OCI-M1 (cell line): ENCODE measurements at places on chromosomes 7 and 10.
A peak's percentile ranks its signal among the peaks of the same experiment; 100 is the strongest.

GRCh38 chr10:94427166-94427565 lies 24.8 kb downstream of the TBC1D12 start:
- DNase-seq: peak; percentile 58

GRCh38 chr10:78429984-78430383 lies 396.3 kb downstream of the RPS24 start:
- DNase-seq: no peak

- no peak for DNase-seq
Measured at GRCh38 chr7:131957338-131958020, 401.1 kb upstream of the PODXL start.

GRCh38 chr10:100403734-100404133 lies 56.7 kb downstream of the SCD start:
- no peak for DNase-seq

GRCh38 chr7:143012409-143012808 lies 14.5 kb downstream of the OR9A2 start:
- no peak for DNase-seq

DNA sequence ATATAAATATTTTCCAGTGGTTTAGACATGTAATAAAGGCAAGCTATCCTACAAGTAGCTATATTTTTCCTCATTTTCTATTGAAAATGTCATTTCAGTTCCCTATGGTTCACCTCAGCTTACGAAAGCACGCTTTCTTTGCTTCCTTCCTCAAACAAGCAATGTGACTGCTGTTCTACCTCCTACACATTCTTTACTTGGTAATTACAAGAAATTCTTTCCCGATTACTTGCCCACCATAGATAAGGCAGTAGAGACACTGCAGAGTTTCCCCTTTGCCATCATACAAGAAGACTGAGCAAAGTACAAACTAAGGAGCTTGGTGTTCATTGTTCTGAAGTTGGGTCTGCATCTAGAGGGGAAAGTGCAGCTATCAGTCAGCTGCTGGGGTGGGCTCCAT lies 249.4 kb downstream of the CRPPA start:
- DNase-seq: peak; percentile 71

GRCh38 chr7:74173491-74173865 lies 678 bp upstream of the EIF4H start:
- DNase-seq: no peak

DNA sequence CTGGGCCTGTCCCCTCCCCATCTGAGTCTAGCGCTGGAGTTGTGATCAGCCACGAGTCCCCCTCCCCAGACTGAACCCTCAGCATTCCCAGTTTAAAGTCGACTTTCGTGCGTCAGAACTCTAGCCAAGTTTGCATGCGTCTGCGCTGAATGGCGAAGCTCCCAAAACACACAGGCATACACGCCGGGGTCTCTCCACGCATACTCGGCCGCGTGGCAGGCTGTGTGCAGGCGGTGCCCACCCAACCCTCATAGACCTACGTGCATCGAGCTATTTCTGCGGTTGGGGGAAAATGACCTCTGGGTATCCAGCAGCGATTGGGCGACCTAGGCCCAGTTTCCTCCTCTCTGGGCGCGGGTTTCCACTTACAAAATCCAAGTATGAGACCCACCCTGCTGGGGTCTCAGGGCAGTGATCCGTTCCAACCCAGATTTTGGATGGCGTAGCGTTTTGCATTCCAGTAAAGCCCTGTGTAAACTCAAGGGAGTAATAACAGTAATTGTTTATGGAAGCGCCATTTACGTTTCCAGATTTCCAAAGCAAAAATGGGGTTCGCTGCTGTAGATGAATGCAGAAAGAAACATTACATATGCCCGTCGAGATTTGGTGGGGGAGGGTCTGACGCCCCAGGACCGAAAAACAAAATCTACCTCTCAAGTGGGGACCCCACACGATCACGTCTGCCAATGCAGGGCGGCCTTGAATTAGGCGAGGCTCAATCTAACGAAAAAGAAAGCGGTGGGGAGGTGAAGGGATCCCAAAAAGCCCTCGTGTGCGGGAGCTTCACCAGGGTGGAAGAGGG lies 2.0 kb upstream of the HMX3 start:
- no peak for DNase-seq

DNA sequence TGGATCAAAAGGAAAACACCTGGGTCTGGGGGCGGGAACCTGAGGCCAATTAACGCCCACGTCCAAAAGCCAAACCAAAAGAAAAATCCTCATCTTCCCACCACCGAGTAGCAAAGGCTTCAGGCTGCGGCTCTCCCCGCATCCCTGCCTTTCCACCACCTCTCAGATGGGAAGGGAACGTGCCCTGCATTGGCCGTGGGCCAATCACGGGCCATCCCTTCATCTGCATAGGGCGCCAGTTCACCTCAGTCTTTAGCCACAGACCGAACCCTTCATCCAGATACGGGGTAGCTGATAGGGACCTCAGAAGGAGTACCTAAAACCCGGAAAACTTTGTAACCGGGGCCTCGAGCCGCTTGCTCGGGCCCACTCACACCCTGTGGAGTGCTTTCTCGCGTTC lies 626 bp downstream of the PRPF18 start:
- peak; percentile 50 for DNase-seq

DNA sequence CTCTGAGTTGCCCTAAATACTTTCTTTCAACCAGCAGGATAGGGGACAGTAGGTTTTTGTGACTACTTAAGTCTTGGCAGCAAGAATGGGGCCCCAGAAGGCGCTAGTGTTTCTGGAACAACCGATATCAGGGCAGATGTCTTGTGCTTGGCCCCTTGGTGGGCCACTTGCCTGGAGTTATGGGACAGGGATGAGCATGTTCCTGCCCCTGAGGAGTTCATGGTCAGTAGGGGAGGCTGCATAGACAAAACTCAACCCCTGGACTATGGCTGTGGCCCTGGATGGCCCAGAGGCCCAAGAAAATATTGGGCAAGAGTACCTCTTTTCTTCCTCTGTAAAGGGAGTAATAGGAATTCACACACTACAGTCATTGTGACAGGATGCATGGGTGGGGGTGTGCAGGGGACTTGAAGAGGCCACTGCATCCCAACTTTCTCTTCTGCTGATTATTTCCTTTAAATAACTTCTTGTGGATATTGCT lies 57.7 kb upstream of the IGFBP3 start:
- no peak for DNase-seq

GRCh38 chr7:66142334-66142733 lies 27.7 kb downstream of the CRCP start:
- DNase-seq: no peak

- no peak for DNase-seq
Measured at GRCh38 chr10:91048380-91048779, 127.5 kb upstream of the ANKRD1 start.

DNA sequence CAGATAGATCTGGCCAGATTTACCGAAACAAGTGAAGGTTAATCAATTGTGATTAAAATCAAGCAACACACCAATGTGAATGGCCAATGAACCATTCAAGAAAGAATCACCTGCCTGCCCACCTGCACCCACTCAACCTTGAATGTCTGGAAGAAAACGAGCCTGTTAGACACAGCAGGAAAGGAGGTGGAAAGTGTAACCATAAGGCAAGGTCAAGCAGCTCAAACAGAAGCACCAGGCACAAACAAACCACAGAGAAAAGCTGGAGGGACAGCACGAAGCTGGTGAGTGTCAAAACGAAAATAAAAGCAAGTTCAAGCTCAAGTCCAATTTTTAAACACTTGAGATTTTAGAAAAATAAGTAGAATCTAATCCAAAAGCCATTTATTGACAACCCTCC lies 64.9 kb downstream of the STEAP1B start:
- peak; percentile 5 for DNase-seq
